EL (cell line): ENCODE measurements at places on chromosomes 3 and 15.
A peak's percentile ranks its signal among the peaks of the same experiment; 100 is the strongest.

- no peak for DNase-seq
Measured at GRCh38 chr15:101136381-101137268, 115.2 kb downstream of the CHSY1 start.

DNA sequence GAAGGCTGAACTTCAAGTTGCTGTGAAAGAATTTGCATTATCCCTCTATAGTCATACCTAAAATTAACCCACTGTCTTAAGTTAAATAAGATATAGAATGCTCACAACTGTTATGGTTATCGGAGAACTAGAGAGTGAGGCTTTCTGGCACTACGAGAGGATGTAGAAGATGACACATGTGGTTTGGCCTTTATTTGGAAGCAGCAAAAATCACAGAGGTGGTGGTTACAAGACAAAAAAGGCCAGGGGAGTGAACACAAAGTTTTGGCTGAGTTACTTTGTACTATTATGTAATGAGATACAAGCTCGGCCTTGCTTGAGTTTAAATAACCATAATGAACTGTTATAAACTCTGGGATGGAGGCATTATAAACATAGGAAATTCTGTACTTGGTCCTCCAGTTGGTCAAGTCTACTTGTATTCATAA, 78.3 kb upstream of the ICE2 start:
- DNase-seq, result no peak

GRCh38 chr3:86228101-86228500, 762.8 kb downstream of the VGLL3 start:
- DNase-seq, result no peak

- peak; percentile 5 for DNase-seq
Measured at GRCh38 chr15:95733931-95734330, 596.6 kb upstream of the NR2F2 start.

- peak; percentile 78 for DNase-seq
Measured at GRCh38 chr3:142088522-142088921, 60.8 kb downstream of the TFDP2 start.

- DNase-seq, result no peak
Measured at GRCh38 chr15:66620341-66620740, 54.5 kb upstream of the LCTL start.

DNA sequence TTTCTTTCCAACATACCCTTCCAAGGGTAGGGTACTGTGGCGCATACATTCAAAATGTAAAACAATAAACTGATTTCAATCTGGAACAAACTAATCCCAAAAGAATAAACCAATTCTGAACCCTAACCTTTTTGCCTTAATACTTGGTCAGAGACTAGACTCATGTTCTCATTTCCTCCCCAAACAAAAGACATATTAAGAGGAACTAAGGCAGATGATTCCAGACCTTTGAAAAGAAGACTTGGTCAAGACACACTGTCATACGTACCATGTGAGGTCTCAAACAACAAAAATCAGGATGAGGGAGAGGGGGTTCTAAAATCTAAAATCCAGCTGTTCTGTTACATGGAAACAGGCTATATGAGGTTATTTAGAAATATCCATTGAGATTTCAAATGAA, 102.1 kb downstream of the RFTN1 start:
- no peak for DNase-seq

DNA sequence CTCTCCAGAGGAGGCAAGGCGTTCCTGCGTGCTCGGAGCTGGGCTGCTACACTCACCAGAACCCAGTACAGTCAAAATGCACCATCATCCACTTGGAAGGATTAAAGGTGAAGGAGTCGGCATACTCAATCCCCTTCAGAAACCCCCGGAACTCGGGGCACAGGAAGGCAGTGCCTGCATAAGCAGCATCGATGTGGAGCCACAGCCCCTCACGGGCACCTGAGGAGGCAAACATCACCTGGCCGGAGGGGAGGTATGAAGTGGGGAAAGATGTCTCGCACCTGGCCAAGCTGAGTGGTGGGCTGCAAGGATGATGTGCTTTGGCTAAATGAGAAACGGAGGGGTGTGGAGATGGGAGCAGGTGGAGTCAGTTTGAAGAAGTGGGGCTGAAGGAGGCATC, 13.0 kb downstream of the HDC start:
- no peak for DNase-seq

- no peak for DNase-seq
Measured at GRCh38 chr15:60087561-60087960, 83.5 kb downstream of the FOXB1 start.

GRCh38 chr3:108953700-108954099, at the start of gene GUCA1C:
Gene GUCA1C, minus strand, starts transcription at chr3:108953879. Its CDS starts 117 bp downstream, at chr3:108953762.
- DNase-seq, result no peak

- peak; percentile 83 for DNase-seq
Measured at GRCh38 chr3:59774634-59775033, 724.8 kb upstream of the CFAP20DC start.

DNA sequence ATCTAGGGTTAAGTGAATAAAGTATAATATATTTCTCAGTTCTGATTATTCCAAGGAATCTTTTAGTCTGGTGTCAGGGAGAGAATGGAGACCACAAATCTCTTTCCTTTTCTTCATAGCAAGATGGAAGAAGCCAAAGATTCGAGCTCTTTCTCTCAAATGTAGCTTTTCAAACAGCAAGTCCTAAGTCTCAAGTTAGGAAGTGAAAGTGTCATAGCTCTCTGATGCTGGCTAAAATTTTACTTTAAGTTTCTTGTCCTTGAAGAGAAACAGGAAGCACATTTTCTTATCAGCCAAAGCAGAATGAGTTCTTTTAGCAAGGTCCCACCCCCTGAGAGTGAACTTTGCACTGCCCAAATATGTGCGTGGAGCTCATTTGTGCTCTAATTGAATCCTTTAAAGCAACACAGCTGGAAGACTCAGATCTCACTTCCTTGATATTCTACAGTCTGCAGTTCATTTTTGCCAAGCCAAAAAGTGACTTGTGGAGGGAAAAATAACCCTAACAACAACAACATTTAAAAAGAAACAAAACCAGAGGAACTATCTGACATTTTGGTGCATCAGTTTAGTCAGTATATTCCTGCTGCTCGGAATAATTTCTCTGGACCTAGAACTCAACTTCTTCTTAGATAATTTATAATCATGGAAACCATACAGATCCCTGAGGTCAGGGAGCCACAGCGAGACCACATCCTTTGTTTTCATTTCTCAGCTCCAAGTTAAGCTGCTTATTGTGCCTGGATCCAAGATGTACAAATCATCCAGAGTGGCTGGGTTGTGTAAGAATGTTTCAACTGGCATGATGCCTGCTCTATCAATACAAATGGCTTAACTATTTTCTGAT, 238.7 kb upstream of the P2RY1 start:
- DNase-seq, result peak; percentile 65

DNA sequence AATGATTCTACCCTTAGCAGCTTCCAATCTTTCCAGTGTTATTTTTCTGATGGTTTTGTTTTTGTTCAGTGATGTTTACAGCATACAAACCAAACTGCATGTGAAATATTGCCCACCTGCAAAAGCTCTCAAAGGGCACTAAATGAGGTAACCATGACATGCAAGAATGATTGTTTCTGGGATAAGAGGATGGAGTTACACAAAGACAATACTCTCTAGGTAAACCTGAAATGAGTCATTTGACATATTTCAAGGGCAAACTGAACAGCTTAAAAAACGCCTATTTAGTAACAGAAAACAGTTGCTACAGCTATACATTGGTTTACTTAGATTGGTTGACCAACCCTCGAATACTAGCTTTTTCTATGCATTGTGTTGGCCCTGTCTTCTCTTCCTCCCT, 481.7 kb downstream of the ZPLD1 start:
- no peak for DNase-seq

DNA sequence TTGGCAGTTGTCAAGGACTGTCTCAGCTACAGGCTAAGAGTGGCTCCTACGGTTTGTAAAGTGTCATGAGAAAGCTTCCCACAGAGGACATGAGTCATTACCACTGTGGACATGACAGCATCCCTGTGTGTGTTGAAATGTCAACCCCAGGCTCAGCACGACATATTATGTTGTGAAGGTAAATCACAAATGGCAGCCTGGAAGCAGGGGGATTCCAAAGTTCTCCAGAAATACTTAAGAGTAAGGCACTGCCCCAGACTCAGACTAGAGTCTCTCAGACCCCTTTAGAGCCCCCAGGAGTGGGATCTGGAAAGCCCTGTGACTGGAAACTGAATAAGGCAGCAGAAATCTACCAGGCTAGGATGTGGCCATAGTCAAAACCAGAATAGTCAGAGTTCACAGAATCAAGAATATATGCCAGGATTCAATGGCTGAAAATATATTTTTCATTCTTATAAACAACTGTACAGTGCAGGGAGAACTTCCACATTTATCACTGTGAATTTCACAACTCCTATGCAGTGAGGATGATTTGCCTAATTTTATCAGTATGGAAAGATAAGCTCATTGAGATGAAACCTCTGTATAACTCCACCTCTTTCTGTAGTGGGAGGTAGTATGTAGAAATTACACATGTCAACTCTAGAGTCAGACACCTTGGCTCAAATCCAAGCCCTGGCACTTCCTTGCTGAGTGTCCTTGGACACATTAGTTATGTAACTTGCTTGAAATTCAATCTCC, 237.1 kb upstream of the CFAP20DC start:
- peak; percentile 4 for DNase-seq

GRCh38 chr3:16328124-16328523, 63.1 kb downstream of the OXNAD1 start:
- DNase-seq, result no peak

- DNase-seq, result no peak
Measured at GRCh38 chr3:188217726-188218125, 63.8 kb downstream of the LPP start.

- no peak for DNase-seq
Measured at GRCh38 chr3:55597641-55598040, 110.5 kb upstream of the WNT5A start.

GRCh38 chr15:56371495-56372147, 6.4 kb downstream of the TEX9 start:
- DNase-seq, result no peak

GRCh38 chr15:80152896-80153876, at the start of gene FAH:
Gene FAH, plus strand, starts transcription at chr15:80152999. Its CDS starts 56 bp downstream, at chr15:80153055.
- DNase-seq, result peak; percentile 49

DNA sequence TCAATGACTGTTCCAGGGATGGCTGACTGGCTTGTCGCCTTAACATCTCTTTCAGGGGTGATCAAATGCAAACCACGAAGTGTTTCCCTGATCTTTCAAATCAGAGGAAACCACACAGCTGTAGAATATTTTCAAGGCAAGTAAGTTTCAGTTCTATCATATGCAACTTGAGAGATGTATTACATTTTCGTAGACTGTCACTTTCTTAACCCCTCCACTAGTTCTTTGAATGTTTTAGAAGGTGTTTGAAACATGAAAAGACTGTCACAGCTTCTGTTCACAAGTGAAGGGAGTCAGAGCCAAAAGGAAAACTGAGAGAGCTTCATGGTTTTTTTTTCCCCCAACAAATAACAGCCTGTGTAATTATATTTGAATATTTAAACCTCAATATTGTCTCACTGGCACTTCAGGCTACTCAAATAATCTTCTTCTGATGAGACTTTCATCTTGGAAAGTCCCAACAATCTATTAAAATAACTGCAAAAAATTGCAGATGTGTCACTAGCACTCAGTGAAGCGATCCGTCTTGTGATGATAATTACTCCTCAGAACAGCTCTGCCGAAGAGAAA, 25.9 kb upstream of the CAPN7 start:
- DNase-seq, result no peak

GRCh38 chr3:124565013-124565412, 165.2 kb upstream of the UMPS start:
- DNase-seq, result peak; percentile 74

DNA sequence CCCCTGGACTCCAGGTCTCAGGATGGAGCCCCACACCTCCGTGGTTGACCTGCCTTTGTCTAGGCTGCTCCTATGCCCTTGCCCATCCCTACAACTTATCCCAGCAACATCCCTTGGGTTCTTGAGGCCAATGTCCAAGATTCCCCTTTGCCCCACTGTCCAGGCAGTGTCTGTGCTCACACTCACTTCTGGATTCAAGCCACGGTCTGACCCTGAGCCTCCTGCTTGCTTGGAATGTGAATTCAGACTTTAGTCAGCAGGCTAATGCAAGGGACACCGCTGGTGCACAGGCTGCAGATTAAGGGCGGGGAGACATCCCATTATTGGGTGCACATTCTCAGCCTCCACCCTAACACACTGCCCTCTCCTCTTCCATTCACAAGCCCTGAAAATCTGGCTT, 154.1 kb downstream of the WNT5A start:
- DNase-seq, result peak; percentile 49

- DNase-seq, result peak; percentile 29
Measured at GRCh38 chr3:47024932-47025331, 45.5 kb downstream of the NBEAL2 start.

- DNase-seq, result no peak
Measured at GRCh38 chr3:22101351-22101750, 350.3 kb upstream of the ZNF385D start.

- DNase-seq, result peak; percentile 43
Measured at GRCh38 chr3:177813322-177813721, 616.0 kb upstream of the TBL1XR1 start.

GRCh38 chr3:67832817-67833216, 178.4 kb upstream of the SUCLG2 start:
- DNase-seq, result no peak

DNA sequence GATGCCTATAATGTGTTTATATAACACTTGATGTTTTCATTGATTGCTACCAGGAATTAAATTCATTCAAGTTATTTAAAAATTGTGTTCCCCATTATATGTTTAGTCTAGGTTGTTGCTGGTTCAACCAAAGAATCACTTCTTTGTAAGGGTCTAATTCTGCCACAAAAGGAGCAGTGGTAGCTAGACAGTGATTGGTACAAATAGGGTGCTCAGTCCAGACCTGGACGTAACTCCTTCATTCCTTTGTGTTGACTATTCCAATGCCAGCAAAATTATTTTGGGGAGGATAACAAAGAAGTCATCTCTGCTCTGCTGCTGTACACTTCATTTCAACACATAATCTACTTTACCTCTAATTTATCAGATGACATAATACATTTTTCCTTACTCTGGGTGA, 1.2 kb downstream of the CHMP2B start:
- peak; percentile 67 for DNase-seq

DNA sequence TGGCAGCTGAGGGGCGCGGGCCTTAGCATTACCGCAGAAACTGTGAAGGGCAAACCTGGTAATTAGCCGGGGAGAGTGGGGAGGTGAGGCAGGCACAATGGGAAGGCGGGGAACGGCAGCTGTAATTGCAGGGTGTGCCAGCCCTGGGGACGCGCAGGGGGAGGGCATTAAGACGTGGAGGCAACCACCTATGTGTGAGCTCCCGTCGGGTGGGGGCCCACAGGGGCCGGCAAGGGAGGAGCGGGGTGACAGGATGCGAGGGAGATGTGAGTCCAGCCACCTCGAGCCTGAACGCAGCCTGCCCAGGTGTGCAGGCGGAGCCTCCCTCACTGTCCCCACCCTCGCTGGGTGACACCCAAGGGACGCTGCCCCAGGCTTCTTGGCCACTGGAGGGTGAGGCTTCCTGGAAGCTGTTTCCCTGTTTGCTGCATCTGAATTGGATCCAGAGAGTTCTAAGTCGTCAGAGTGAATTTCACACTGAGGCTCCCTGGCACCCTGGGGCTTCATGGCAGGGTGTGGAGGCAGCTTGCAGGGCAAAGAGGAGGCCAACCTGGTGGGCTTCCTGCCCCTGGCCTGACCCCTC, 130.6 kb upstream of the MEF2A start:
- DNase-seq, result no peak

- peak; percentile 50 for DNase-seq
Measured at GRCh38 chr3:130658678-130659077, 88.0 kb downstream of the PIK3R4 start.
